ENCODE measurements at places on chromosomes 2 and 18. TPM values are rescaled to one million over a fixed set of nuclear protein-coding genes. Genes with fewer than 3 reads are reported as not detected.

The PDCD1 gene
- not detected for total RNA-seq

The INPP5D gene
- total RNA-seq = 0.70 TPM

The CHRNA1 gene
- not detected for total RNA-seq

The SLC5A7 gene
- total RNA-seq = not detected

The B3GNT7 gene
- 2.6 TPM for total RNA-seq

Measured in A549 treated with Mapracorat at 1 μM for 4 hours (cell line).